ENCODE measurements at places on chromosomes 1 and 21.

DNA sequence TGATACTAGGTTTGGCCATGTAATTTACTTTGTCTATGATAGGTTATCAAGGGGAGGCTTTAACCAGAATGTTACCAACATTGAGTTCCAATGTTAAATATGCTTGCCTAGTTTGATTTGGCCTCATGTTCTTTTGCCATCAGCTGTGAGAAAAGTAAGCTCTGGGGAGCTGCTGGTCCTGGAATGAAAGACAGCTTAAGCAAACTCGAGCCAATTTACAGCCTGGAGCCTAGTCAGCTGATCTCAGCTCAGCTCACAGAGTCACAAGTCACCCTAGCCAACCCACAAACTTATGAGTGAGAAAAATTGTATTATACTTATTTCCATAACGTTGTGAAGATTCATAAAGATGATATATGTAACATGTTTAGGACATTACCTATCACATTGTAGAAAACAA, 426.7 kb downstream of the RWDD3 start:
- DNase-seq = no peak

- no peak for DNase-seq
These were observed 61.0 kb downstream of the IER5 start for GRCh38 chr1:181149326-181150125.

- no peak for DNase-seq
These were observed 272.9 kb upstream of the TMEM51 start for GRCh38 chr1:14880456-14881316.

GRCh38 chr1:114352797-114353196, 158.2 kb downstream of the TRIM33 start:
- DNase-seq = peak; percentile 12

DNA sequence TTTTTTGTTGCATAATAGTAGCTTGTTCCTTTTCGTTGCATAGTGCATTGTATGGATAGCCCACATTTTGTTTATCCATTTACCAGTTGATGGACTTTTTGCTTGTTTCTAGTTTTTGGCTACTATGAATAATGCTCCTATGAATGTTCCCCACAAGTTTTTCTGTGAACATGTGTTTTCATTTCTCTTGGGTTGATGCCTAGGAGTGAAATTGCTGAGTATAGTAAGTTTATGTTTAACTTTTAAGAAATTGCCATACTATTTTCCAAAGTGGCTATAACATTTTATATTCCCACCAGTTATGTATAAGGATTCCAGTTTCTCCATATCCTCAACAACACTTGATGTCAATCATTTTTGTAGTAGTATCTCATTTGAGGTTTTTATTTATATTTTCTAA, 84.8 kb upstream of the CACYBP start:
- DNase-seq = no peak

DNA sequence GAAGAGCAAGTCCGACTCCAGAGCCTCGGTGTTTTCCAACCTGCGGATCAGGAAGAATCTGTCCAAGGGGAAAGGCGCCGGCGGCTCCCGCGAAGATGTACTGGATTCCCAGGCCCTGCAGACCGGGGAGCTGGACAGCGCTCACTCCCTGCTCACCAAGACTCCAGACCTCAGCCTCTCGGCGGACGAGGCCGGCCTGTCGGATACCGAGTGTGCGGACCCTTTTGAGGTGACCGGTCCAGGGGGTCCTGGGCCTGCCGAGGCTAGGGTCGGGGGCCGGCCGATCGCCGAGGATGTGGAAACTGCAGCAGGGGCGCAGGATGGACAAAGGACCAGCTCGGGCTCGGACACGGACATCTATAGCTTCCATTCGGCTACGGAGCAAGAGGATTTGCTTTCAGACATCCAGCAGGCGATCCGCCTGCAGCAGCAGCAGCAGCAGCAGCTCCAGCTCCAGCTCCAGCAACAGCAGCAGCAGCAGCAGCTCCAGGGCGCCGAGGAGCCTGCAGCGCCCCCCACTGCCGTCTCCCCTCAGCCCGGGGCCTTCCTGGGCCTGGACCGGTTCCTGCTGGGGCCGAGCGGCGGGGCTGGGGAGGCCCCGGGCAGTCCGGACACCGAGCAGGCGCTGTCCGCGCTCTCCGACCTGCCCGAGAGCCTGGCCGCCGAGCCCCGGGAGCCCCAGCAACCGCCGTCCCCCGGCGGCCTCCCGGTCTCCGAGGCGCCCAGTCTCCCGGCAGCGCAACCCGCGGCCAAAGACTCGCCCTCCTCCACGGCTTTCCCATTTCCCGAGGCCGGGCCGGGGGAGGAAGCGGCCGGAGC, 827 bp downstream of the FMN2 start:
- DNase-seq = no peak

- no peak for DNase-seq
These were observed at the start of gene RXRG for GRCh38 chr1:165444897-165445370. TSS of gene RXRG (minus strand) at chr1:165445126. CDS start at chr1:165444893, 233 bp downstream.

DNA sequence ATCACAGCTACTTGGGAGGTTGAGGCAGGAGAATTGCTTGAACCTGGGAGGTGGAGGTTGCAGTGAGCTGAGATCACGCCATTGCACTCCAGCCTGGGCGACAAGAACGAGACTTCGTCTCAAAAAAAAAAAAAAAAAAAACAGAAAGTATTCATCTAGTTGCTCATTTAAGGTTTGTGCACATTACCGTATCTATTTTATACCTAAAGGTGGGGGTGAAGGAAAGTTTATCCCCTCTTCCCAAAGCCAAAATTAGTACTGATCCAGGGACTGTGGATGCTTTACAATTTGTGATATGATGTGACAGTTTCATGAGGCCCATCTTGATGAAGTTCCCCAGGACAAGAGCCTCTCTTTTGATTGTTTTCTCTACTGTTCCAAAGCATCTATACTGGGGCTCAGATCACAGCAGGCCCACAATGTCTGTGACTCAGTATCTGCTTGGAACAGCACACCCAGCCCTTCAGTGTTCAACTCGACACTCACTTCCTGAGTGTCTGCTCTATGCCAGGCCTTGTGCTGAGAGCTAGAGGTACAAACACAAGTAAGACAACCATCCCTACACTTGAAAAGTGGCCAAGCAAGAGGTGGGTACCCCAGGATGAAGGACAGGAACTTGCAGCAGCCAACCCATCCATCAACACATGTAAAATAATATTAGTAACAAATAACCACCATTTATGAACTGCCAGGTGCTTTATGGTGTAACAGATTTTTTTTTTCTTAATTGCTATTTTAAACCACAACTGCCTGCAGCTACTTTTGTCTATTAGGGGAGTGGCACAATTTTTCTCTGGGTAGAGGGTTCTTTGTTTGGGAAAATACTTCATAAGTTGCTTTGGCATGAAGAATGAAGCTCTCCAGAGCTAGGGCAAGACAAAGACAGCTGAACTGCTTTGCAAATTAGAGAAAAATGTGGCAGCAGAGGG, 29.0 kb upstream of the KHDRBS1 start:
- DNase-seq = no peak
